ENCODE measurements at places on chromosomes 13 and 19. TPM values are rescaled to one million over a fixed set of nuclear protein-coding genes. Genes with fewer than 3 reads are reported as not detected.

- DNase-seq, result no peak
These were observed 46.0 kb downstream of the C13orf46 start for GRCh38 chr13:113927661-113928581.

GRCh38 chr13:68851026-68851425 lies 1256.6 kb upstream of the ATXN8OS start:
- no peak for DNase-seq

DNA sequence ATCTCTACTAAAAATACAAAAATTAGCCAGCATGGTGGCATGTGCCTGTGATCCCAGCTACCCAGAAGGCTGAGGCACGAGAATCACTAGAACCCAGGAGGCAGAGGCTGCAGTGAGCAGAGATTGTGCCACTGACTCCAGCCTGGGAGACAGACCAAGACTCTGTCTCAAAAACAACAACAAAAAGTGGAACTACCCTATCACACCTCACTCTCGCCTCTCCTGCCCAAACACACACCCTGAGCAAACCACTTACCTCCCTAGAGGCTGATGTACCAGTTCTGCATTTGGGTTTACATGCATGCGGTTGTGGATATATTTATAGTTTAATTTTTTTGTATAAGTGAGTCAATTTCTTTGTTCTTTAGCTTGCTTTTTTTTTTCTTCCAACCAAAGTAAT lies 7.7 kb upstream of the PTOV1 start:
- DNase-seq, result no peak

DNA sequence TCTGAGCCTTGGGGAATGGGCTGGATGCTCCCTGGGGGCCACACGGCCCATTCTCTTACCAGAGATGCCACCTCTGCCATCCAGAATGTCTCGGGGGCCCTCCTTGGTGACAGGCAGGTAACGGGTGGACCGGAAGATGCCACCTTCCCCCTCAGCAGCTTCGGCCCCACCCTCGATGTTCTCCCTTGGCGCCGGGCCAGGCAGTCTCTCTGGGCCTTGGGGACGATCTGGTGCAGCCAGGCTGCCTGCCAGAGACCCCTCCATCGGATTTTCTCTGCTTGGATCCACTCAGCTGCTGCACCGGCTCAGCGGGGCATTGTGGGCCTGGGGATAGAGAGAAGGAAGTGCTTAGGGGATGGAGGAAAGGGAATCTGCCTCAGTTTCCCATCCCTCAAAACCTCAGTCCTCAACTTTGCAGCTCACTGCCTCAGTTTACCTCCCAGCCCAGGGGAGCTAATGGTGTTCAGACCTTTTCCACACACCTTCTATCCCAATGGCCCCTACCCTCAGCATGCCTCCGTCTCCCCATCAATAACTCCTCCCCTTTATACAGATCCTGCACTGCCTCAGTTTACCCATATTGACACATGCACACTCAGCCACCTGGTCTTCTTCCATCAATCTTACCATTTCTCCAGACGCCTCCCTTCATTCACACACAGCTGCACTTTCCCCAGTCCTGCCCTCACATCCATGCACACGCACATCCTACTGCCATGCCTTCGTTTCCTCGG lies 1.5 kb downstream of the WIZ start:
- DNase-seq, result no peak

- no peak for DNase-seq
These were observed 20.9 kb downstream of the TFDP1 start for GRCh38 chr13:113605461-113605860.

GRCh38 chr13:66967811-66968597 lies 262.1 kb downstream of the PCDH9 start:
- no peak for DNase-seq

GRCh38 chr13:114123876-114124275 lies 8.5 kb downstream of the RASA3 start:
- no peak for DNase-seq

DNA sequence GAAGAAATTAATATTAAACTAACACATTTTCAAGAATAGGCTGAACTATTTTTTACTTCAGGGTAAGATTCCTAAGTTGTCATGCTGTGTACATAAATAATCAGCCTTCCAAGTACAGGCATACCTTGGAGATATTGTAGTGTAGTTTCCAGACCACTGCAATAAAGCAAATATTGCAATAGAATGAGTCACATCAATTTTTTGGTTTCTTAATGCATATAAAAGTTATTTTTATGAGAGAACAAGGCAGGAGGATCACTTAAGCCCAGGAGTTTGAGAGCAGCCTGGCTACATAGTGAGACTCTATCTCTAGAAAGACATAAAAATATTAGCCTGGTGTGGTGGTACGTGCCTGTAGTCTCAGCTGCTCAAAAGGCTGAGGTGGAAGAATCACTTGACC lies 511.5 kb downstream of the UQCRFS1 start:
- DNase-seq, result no peak

- DNase-seq, result no peak
These were observed 907 bp downstream of the KDELR1 start for GRCh38 chr19:48390188-48391099.

- peak; percentile 31 for DNase-seq
These were observed 31.6 kb upstream of the C1QTNF9 start for GRCh38 chr13:24277761-24278160.

GRCh38 chr19:32662186-32662585 lies 12.8 kb downstream of the ANKRD27 start:
- DNase-seq, result no peak

DNA sequence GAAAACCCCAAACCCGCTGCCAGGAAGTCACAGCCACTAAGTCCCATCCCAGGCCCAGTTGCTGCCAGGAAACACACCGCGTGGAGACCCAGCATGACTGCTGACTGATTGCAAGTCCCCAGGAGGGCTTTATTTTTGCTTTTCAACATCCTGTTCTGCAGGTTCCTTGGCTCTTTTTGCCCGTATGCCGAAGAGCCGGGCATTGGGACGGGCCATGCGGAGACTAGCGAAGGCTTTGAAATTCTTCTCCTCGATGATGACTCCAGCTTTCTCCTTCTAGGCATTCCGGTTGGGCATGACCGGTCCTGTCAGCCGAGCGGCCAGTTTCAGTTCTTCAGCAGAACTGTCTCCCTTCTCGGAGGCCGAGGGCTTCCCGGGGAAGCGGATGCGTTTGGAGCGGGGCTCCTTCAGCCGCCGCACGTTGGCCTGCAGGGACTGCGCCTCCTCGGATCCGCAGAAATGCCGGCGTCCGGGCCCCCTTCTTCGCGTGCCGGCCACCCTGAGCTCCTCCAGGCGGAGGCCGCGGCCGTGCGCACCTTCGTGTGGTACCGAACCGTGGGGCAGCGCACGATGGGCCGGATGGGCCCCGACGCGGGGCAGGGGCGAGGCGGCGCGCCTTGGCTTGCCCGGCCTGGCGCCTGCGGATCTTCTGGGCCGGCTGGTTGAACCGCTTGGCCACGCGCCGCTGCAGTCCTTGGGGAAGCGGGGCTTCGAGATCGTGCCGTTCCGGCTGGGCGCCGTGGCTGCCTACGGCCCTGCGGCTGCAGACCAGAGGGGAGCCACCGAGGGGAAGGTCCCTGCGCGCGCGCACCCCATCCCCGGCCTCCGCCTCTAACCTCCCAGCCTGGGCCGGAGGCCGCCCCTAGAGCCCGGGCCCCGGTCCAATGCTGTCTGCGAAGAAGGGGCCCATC lies 15.2 kb downstream of the ZSCAN5C start:
- DNase-seq, result no peak

DNA sequence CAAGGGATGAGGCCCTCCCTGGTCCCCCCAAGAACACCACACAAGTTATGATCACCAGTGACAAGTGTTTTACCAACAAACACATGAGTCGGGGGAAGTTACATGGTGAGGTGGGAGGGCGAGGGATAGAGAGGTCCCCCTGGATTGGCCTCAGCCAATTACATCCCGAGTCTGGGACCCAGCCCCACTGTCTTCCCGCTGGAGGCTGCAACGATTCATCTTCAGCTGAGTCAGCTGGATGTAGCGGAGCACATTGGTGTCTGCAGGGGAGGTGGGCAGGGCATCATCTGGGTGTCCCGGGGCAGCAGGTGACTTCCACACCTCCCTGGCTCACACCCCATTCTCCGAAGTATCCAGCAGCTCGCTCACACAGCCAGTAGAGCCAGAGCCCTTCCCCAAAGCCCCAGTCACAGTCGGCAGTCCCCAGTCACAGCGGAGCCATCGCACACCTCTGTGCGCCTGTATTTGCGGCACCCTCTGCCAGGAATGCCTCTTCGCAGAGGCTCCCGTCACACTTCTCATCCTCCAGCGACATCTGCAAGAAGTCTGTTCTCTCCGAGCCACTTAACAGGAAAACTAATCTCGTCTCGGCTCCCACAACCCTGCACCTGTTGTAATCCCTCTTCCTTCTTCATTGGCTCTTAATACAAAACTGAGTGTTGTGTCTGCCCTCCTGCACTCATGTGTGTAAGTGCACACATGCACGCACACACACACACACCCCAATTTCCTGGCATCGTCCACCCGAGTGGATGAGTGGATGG lies 2.0 kb downstream of the TTC9B start:
- DNase-seq, result no peak

- no peak for DNase-seq
These were observed 1.3 kb downstream of the TFDP1 start for GRCh38 chr13:113585896-113586295.

DNA sequence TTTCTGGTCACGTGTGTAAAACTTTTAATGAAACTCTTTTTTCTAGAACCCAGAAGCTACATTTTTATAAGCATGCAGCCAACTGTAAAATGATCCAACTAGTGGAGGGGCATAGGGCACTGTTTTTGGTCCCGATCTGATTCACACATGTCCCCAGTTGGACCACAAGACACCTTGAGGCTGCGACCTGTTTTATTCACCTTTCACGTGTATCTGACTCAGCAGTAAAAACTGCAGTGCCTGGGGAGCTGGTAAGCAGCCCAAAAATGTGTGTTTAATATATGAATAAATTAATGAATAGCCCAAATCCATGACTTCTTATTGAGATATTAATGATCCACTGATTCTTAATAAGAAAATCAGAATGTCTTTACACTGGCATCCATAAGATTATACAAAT lies 140.4 kb downstream of the COL4A1 start:
- DNase-seq, result no peak

DNA sequence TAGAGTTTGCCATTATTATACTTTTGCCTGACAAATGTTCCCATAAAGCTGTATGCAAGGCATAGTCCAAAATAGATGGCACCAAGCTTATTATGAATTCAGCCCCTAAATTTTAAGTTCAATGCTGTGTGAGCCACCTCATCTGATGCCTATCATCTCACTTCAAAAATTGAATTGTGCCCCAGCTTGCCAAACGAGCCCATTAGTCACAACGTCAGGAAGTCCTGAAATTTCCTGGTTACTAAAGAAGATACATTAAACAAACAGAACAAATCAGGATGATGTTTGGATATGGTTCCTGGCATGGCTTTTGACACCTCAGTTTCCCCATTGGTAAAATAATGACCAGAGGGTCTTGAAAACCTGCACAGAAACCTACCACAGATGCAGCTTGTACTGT lies 147.5 kb upstream of the SOX21 start:
- DNase-seq, result no peak

DNA sequence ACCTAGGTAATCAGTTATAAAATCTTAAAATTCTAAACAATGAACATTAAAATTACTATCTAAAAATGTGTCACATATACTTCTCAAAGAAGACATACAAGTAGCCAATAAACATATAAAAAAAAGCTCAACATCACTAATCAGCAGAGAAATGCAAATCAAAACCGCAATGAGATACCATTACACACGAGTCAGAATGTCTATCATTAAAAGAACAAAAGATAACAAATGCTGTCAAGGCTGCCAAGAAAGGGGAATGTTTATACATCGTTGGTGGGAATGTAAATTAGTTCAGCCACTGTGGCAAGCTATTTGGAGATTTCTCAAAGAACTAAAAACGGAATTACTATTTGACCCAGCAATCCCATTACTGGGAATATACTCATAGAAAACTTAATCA lies 310.3 kb upstream of the EDNRB start:
- DNase-seq, result no peak

- DNase-seq, result no peak
These were observed at the start of gene CDX2 for GRCh38 chr13:27969082-27969865. TSS of gene CDX2 (minus strand) at chr13:27969315. CDS start at chr13:27969006, 309 bp downstream.

The OR1M1 gene
- polyA plus RNA-seq, result 0.09 TPM

The SERTM1 gene
- 0.45 TPM for polyA plus RNA-seq

The ACP7 gene
- polyA plus RNA-seq, result 0.38 TPM

The FGF22 gene
- polyA plus RNA-seq, result 0.31 TPM

The ZIC5 gene
- 0.01 TPM for polyA plus RNA-seq

The CYP4F2 gene
- polyA plus RNA-seq, result 0.53 TPM

Data from renal cortex interstitium (tissue), 15 donors.